ENCODE measurements at places on chromosomes 3 and 15.

DNA sequence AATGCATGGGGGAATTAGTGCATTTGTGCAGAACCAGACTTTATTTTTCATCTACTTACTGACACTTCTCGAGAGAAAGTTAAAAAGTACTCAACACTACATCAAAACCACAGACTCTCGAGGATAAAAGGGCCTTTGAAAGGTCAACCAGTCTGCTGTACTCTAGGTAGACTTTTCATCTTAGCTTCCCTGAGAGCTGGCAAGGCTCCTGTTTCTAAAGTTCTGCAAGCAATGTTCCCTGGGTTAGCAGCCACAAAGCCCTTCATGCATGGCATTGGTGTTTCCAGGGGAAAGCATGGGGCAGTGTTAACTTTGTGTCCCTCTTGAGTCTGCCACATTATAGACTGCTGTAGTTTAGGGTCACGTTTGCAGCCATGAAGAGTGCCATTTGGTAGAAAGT, 106.4 kb upstream of the PFN2 start:
- no peak for DNase-seq

GRCh38 chr15:94164971-94165370, 66.4 kb upstream of the MCTP2 start:
- no peak for DNase-seq

DNA sequence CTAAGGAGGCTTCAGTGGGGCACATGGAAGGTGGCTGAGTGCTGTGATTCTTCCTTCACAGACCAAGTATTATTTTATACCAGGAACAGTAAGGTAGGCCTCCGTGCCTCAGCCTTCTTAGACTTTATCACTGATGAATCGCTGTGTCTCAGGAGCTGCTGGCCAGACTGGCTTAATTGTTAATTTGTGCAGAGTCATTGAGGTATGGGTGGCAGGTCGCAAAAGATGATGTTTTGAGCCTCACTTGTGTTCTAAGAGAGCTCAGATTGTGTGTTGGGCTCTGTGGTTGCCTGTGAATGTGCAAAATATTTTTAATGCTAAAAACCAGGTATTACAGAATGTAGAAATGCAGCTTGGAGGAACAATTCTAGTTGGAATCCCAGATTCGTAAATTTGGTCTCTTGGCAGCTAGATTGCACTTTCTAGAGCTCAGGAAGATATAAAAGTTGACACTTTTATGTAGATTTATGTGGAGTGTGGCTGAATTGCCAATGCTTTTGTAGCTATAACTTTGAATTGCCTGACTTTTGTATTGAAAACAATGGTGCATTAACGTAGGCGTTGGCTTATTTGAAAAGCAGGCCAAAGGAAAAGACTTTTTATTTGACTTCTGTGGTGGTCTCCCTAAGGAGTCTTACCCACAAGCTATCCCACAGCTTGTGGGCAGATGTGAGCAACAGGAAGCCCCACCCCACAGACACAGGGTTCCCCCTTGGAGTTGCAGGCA, 53.4 kb downstream of the LARS2 start:
- no peak for DNase-seq

DNA sequence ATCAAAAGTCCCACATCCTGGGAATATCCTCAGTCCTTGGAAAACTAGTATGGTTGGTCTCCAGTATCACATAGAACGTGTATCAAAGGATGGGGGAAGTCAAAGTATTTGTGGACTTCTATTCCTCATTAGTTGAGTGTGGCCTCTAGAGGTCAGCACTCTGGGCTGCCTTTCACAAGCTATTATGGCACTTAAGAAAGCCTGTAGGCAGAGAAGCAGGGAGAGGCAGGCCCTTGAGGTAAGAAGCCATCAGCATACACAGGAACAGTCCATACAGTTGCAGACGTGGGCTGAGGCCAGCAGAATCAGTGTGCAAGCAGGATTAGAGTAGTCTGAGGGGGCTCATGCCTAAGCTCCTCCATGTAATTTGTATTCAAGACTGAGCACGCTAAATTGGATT, 341.7 kb downstream of the CLSTN2 start:
- DNase-seq: no peak

- DNase-seq: no peak
Measured at GRCh38 chr3:47989981-47990440, 26.2 kb downstream of the MAP4 start.

GRCh38 chr15:78810362-78811123, 721 bp downstream of the ADAMTS7 start:
- DNase-seq: no peak

DNA sequence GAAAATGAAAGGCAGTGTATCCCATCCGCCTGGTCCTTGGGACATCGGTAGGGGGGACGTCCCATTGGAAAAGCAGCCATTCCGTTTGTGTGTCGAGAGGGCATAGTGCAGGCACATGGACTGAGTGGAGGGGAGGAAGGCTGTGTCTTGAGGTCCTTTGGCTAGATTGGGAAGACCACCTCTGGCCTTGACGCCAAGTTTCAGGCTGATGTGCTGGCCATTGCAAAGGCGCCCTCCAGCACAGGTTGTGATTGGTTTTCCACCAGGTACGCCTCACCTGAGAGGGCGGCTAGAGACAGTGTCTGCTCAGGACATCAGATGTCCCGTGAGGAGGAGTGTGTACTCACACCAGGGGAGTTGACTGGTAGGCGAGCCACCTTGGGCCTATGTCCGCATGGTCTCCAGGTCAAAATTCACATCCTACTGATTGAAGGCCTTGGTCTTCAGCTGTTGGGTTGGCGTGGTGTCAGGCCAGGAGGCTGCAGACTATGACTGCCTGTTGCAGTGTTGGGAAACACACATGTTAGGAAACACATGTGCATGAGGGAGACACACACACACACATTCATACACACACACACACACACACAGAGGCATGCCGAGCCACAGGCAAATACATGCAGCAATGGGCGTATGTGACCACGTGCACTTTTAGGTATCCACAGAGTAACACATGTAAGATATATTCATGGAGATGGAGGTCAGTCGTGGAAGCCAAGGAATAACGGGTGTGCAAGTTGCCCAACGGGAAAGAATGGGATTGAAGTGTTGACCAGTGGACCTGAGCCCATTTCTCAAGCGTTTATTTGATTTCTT, 98.4 kb downstream of the SNRPN start:
- DNase-seq: peak; percentile 85

GRCh38 chr3:141255846-141256261, 24.2 kb downstream of the PXYLP1 start:
- DNase-seq: no peak

- no peak for DNase-seq
Measured at GRCh38 chr3:141708367-141708766, 29.7 kb upstream of the RNF7 start.
